IPS DF 6.9 (cell line): ENCODE measurements at places on chromosomes 11 and 22.

- no peaks in the 10 kb centered on the region for H3K36me3 ChIP-seq
- H3K4me1 ChIP-seq, result no peaks in the 10 kb centered on the region; the same call in 1 of the 2 replicates
- no peak overlapping the region for H3K27ac ChIP-seq
- H3K27me3 ChIP-seq, result no peaks in the 10 kb centered on the region
- no peak for DNase-seq
- no peak overlapping the region for H3K4me3 ChIP-seq
These were observed 62.4 kb downstream of the PARVB start for GRCh38 chr22:44086271-44087088.

GRCh38 chr11:65274735-65275682 lies 13.2 kb downstream of the POLA2 start:
- H3K27ac ChIP-seq, result no peak overlapping the region
- H3K4me1 ChIP-seq, result no peaks in the 10 kb centered on the region
- H3K27me3 ChIP-seq, result no peaks in the 10 kb centered on the region
- DNase-seq, result no peak
- H3K4me3 ChIP-seq, result no peak overlapping the region
- H3K36me3 ChIP-seq, result peaks cover 14% of the 10 kb centered on the region; the same call in 1 of the 2 replicates

DNA sequence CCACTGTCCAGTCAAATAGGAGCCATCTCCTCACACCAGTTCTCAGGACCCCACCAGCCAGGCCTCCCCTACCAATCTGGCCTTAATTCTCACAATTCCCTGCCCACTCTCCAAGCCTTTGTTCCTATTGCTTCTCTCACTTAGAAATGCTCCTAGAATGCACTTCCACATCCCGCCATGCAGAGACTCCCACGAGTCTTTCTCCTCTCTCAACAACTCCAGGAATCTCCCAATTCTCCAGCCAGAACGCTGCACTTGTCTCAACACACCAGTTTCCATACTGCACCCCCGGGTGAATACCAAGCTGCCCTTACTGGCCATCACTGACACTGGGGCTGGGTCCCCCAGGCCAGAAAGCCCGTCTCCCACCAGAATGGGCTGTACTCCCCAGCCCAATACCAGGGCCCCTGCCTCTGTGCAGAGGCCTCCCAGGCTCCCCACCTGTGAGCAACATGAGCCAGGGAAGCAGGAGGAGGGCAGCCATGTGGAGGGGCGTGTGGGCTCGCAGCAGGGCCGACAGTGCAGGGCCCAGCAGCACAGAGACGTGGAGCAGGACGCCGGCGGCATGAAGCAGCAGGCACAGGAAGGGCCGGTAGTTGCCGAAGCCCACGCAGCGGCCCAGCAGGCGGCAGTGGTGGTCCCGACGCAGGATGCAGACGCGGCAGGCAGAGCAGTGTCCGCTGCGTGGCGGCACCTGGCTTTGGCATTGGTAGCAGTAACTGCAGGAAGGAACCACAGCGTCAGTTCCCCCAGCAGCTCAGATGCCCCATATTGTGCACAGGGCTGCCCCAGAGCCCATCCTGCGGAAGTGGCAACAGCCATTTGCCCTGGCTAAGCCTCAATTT lies 2.4 kb downstream of the ZDHHC24 start:
- H3K27ac ChIP-seq, result no peak overlapping the region
- H3K4me1 ChIP-seq, result no peaks in the 10 kb centered on the region
- H3K4me3 ChIP-seq, result no peak overlapping the region
- DNase-seq, result no peak
- no peaks in the 10 kb centered on the region for H3K36me3 ChIP-seq

DNA sequence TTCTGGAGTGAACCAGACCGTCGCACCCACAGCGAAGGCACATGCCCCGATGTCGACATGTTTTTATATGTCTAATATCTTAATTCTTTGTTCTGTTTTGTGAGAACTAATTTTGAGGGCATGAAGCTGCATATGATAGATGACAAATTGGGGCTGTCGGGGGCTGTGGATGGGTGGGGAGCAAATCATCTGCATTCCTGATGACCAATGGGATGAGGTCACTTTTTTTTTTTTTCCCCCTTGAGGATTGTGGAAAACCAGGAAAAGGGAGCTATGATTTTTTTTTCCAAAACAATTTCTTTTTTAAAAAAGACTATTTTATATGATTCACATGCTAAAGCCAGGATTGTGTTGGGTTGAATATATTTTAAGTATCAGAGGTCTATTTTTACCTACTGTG lies 49.2 kb upstream of the OR4B1 start:
- H3K4me3 ChIP-seq, result no peak overlapping the region
- H3K27ac ChIP-seq, result no peak overlapping the region
- H3K36me3 ChIP-seq, result no peaks in the 10 kb centered on the region
- no peaks in the 10 kb centered on the region for H3K4me1 ChIP-seq
- DNase-seq, result no peak
- H3K27me3 ChIP-seq, result no peaks in the 10 kb centered on the region

GRCh38 chr11:63945477-63946163 lies 6.8 kb downstream of the NAA40 start:
- H3K36me3 ChIP-seq, result no peaks in the 10 kb centered on the region; the same call in 1 of the 2 replicates
- H3K27me3 ChIP-seq, result no peaks in the 10 kb centered on the region
- no peak overlapping the region for H3K4me3 ChIP-seq
- DNase-seq, result no peak

GRCh38 chr11:79367844-79368243 lies 73.0 kb downstream of the TENM4 start:
- no peaks in the 10 kb centered on the region for H3K4me1 ChIP-seq
- H3K27ac ChIP-seq, result no peak overlapping the region
- H3K36me3 ChIP-seq, result no peaks in the 10 kb centered on the region
- DNase-seq, result no peak
- H3K27me3 ChIP-seq, result no peaks in the 10 kb centered on the region
- H3K4me3 ChIP-seq, result no peak overlapping the region

DNA sequence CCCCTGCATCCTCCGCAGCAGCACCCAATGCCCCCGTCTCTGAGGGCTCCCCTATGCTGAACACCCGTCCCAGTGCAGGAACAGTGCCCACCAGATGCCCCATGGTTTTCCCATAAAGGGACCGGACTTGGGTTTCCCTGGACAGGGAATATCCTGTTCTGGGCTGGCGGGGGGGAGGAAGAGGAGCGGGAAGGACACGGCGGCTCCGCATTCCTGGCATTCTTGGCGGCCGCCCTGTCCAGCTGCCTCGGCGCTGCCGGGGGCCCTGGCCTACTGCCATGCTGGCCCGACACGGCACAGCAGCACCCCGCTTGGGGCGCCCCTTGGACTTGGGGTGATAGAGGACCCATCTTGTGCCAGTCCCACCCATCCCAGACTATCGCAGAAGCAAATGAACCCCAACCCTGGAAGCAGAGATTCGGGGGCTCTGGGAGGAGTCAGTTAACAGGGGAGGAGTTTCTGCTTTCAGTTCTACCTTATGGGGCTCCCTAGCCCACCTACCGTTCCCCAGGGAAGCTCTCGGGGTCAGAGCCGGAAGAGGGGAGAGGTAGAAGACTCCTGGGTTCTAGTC lies 23.7 kb upstream of the CBX7 start:
- no peak overlapping the region for H3K27ac ChIP-seq
- no peaks in the 10 kb centered on the region for H3K36me3 ChIP-seq
- no peaks in the 10 kb centered on the region for H3K27me3 ChIP-seq
- H3K4me1 ChIP-seq, result peaks cover 25% of the 10 kb centered on the region
- H3K4me3 ChIP-seq, result no peak overlapping the region
